Liver (tissue), 10 donors: ENCODE measurements at places on chromosomes 16 and 17.

DNA sequence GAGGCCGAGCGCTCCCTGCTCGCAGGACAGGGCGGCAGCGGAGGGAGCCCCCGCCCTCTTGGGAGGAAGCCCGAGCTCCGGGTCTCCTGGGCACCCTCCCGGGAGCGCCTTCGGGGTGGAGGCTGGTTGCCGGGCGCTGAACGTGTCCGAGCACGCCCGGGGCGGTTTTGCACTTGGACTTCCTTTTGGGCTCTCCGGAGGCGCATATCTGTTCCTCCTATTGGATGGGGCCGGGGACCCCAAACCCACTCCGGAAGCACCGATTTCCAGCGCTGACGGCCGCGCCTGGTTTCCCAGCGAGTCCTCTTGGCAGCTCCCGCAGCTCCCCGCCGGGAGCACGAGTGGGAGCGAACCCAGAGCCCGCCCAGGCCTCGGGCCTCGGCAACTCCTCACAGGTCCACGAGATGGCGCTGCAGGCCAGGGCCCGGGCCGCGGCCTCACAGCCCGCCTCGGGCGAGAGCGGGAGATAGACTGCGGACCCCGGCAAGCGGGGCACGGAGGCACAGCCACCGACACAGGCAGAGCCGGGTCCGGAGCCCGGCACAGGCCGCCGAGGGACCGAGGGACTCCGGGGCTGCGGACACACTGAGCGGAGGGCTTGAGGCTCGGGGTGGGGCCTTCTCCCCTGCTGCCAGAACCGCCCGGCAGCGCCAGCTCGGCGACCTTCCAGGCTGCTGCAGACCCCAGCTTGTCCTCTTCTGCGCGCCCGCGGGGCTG is 12.7 kb downstream of the TBX2 start:
- DNase-seq: peak; percentile 81

DNA sequence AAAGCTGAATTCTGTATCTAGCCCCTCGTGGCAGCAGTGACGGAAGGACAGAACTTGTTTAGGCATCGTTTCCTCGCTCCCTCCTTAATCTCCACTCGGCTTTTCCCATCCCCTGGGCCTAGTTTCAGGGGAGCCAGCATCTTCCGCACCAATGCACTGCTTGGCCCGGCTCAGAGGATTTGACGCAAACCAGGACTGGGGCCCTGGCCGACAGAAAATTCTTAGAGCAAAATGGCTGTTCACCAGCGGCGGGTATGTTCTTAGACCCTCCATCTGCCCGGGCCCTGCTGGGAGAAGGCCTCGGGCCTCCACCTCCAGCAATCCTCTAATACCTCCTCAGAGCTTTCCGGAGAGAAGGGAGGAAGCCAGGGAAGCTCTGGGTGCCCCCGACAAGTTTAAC is 54.6 kb downstream of the TBC1D16 start:
- DNase-seq: no peak

DNA sequence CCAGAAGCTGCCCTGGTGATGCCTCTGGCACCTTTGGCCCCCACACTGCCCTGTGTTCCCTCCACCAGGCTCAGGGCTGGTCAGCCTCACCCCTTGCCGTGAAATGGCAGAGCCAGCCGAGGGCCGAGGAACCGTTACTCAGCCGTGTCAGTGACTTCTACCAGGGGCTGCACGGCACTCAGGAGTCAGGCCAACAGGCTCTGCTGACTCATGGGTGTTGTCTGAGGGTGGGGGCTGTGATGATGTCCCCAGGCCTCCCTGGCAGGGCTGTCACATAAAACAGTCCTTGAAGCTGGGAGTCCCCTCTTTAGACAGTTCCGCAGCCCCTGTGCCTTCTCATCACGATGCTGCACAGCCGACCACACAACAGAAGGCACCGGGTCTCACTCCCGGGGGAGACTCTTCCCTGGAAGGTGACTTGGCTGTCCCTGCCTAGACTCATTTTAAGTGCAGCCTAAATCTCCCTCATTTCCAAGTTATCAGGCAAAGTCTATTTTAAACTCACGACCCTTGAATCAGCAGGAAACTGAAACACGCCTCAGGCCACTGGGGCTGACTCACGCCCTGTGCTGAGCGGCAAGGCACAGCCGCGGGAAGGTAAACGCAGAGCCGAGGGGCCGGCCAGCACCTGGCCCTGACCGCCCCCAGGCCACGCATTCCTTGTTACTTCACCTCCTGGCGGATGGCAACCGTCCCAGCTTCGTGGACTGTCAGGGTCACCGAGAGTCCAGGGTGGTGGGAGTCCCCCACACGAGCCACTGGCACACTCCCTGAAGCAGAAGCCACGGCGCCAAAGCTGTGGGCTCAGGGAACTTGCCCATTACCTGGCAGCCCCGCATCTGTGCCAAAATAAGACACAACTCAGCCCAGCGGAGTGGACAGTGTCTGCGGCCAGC is 102.6 kb downstream of the ZNF778 start:
- DNase-seq: no peak

- DNase-seq: no peak
Measured at GRCh38 chr17:8052256-8053252, 13.7 kb downstream of the ALOX15B start.

- DNase-seq: peak; percentile 12
Measured at GRCh38 chr16:55048745-55049144, 118.1 kb downstream of the IRX5 start.

- no peak for DNase-seq
Measured at GRCh38 chr16:54846766-54847165, 83.9 kb upstream of the IRX5 start.

DNA sequence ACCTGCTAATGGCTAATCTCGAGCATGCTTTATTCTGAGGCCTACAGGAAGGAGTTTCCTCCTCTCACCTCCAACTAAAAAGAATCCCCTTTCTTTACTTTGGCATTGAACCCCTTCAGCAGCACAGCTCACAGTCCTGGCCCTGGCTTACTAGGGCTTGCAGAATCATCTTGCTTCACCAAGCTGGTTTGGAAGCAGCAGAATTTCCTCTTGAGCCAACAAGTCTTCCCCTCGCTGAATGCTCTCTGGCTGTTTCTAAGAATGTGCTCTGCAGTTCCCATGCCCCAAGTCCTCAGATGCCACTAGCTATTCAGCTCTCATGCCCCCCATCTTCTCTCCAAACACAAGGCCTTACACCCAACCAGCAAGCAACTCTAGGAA is 271.2 kb downstream of the NTN1 start:
- DNase-seq: no peak

GRCh38 chr16:11507991-11508390 is 78.7 kb downstream of the LITAF start:
- DNase-seq: no peak

- no peak for DNase-seq
Measured at GRCh38 chr16:14121872-14122271, 50.8 kb downstream of the MRTFB start.

DNA sequence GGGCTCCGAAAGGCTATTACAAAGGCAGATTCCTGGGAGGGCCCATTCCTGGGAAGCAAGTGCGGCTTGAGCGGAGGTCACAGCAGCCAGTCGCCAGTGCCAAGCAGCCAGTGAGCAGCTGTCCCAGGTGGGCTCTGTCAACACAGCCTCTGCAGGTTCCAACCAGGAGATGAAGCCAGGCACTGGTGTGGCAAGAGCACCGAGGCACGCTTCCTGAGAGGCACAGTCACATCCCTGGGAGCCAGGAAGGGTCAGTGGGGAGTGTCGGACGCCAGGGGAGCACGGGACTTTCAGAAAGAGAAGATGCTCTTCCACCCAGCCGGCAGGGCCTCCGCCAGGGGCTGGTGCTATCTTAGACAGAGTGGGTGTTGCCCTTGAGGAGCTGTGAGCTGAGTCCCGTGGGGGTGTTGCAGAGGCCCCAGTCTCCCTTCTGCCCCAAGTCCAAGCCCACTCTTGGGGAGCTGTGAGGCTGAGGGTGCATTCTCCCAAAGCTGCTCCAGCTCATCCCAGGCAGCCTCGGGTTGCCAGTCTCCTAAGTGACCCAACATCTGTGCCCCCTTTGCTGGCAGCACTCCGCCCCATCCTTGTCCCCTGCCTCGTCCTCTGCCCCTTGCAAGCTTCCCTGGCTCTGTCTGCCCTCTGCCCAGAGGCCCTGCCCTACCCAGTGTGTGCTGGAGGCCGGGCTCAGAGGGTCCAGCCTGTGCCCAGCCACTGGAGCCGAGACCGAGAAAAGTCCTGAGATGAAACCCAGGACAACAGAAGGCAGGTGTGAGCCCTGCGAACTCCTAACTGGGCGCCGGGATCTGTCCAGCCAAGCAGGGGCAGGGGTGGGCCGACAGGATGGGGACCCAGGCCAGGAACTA is 6.6 kb downstream of the UBALD1 start:
- no peak for DNase-seq

- no peak for DNase-seq
Measured at GRCh38 chr17:15650741-15651582, 31.5 kb upstream of the FBXW10B start.
